ENCODE measurements at places on chromosomes 4 and X.

- no peak for DNase-seq
Observed at GRCh38 chr4:126630230-126630629, 1002.5 kb upstream of the INTU start.

DNA sequence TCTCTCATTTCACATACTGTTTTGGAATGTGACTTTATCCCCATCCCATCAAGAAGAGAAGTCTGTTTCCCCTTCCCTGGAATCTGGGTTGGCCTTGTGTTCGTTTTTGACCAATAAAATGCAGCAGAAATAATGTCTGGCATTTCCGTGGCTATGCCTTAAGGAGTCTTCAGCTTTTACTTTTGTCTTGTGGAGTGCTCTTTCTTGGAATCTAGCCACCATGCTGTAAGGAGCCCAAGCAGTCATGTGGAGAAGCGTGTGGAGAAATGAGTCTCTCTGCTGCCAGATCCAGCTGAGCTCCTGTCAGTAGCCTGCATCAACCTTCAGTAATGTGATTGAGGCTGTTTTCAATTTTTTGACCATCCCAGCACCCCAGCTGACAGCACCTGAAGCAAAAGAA lies 84.4 kb upstream of the ARMCX2 start:
- DNase-seq: no peak

GRCh38 chr4:163591614-163592020 lies 97.1 kb downstream of the TMA16 start:
- DNase-seq: no peak

- peak; percentile 82 for DNase-seq
Observed at GRCh38 chr4:123547216-123548165, 150.9 kb downstream of the SPRY1 start.

GRCh38 chr4:157265281-157265680 lies 44.8 kb downstream of the GRIA2 start:
- no peak for DNase-seq

DNA sequence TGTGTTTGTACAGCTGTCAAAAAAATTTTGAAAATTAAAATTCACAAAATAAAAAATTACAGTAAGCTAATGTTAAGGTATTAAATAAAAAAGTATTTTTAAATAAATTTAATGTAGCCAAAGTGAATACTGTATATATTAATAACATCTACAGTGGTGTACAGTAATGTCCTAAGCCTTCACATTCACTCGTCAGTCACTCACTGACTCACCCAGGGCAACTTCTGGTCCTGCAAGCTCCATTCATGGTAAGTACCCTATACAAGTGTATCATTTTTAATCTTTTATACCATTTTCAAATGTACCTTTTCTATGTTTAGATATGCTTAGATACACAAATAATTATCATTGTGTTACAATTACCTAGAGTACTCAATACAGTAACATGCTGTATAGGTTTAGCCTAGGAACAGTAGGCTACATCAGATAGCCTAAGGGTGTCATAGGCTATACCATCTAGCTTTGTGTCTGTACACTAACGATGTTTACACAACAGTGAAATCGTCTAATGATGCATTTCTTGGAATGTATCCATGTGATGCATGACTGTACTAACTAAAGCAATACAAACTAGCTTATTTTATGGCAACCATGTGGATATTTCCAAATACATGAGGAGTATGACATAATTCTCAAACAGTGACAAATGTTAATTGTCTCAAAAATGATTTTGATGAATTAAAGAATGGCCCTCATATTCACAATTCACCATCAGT lies 13.7 kb downstream of the DDX60 start:
- DNase-seq: no peak

- DNase-seq: no peak
Observed at GRCh38 chr4:13546941-13547484, 2.7 kb upstream of the NKX3-2 start.

GRCh38 chr4:186778134-186778533 lies 54.5 kb upstream of the FAT1 start:
- DNase-seq: no peak

GRCh38 chr4:3253808-3254207 lies 4.8 kb downstream of the MSANTD1 start:
- DNase-seq: no peak

DNA sequence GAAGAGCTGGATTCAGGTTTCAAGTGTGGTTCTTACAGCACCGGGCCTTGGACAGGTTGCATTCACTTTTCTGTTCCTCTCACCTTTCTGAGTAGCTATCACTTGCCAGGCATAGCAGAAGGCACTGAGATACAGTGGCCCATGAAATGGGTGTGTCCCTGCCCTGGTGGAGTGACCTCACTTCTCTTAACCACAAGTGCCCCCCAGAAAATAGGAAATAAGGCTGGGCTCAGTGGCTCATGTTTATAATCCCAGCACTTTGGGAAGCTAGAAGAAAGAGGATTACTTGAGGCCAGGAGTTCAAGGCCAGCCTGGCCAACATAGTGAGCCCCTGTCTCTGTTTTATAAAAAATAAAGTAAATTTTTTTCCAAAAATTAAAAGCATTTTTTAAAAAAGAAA lies 101.7 kb upstream of the KIT start:
- DNase-seq: no peak

GRCh38 chrX:46179748-46180147 lies 365.5 kb downstream of the ZNF674 start:
- no peak for DNase-seq

GRCh38 chr4:8267077-8267476 lies 2.5 kb upstream of the HTRA3 start:
- DNase-seq: no peak

DNA sequence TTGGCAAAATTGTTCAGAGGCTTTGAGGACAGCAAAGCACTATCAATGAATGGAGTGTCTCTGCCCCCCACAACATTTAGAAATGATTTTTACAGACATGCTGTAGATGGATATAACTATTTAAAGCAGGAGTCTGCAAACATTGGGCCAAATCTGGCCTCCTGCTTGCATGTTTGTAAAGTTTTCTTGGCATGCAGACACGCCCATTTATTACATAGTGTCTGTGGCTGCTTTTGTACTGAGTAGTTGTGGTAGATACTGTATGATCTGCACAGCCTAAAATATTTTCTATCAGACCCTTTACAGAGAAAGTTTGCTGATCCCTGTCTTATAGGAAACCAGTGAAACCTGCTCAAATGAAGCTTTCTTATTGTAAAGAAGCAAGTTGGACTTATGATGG lies 45.5 kb upstream of the PHEX start:
- DNase-seq: no peak

DNA sequence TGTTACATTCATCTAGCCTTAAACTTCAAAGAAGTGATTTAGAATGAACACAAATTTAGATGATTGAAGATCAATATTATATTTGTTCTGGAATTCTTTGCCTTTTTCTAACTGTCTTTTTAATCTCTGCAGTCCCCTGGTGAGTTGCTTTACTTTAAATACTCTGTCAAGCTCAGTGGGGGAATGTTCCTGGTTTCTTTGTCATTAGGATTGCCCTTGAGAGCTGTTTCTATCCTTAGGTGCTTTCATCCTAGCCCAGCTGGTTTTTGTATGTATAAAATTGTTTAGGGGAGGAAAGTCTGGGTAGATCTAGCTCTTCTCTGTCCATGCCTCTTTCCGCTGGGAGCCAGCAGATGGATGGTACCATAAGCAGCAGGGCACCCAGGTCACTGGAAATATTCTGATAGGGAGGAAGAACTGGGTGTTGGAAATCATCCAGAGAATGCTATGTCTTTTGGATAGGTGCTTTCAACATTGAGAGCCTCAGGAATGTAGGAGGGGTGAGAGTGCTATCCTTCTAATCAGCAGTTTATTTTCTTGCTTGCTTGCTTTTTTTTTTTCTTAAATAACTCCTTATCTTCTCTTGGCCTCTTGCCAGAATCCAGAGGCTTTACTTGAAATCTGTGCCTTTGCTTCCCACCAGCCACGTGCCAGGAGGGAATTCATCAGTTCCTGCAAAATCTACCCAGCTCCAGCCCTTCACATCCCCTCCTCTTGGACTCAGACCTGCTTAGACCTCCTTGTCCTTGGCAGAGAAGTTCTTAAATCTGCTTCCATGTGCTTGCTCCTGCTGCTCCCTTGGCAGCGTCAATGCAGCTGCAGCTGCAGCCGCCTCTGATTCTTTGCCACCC lies 215.3 kb upstream of the ANXA3 start:
- DNase-seq: peak; percentile 20

- DNase-seq: no peak
Observed at GRCh38 chr4:6217716-6218381, 17.5 kb upstream of the JAKMIP1 start.

DNA sequence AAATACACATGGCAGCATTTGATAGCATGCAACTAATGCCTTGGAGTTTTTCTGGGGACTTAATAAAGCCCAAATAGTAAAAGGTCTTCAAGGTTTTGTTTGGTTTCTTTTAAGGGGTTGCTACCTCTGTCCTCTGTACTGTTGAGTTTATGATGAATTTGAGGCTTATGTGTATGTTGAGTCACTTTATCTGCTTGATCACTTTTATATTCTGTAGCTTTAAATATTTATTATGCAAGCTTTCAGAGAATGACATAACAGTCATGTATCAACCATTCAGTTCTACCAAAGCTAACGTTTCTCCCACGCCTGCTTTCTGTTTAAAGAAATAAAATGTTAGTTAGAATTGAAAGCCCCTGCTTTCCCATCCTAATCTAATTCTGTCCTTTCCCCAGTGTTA lies 122.2 kb downstream of the NHS start:
- DNase-seq: no peak
